Stromal cell of bone marrow (primary cell): ENCODE measurements at places on chromosomes 4 and X.

GRCh38 chr4:37715889-37716402, 29.8 kb upstream of the RELL1 start:
- DNase-seq: no peak

DNA sequence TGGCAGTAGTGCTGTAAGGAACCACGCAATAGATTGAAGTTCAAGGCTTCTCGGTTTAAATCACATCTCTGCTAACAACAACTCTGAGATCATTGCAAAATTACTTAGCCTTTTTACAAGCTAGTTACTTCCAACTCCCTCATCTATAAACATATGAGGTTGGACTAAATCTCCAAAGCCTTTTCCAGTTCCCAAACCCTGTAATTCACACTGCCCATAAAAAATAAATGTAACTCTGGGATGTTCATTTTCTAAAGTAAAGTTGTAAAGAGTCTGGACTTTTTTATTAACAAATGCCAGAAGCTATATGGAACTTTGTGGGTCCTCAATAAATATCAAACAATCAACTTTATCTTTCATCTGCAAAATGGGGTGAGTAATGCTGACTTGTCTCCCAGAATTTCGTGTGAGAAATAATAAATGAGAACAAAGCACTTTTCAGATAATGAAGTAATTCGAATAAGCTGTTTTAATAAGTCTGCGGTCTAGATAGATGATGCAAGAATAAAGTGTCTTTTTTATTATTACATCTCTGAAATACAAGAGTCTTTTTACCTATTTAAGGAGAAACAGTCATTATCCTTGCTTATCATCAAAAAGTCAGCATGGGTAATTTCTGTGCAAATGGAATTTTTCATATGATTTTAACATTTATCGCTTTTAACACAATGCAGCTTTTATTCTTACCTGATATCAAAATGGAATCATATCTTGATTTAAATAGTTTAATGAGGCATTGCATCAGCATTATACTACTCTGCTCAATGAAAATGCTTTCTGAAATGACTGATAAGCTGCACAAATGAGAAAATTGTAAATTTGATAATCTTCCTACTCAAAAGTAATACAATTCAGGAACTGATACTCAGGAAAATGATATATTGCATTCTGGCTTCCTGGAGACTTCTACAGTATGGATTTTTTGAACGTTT, 252.6 kb downstream of the BANK1 start:
- DNase-seq: no peak

- peak; percentile 2 for DNase-seq
Observed at GRCh38 chr4:32226204-32226603, 1506.0 kb downstream of the PCDH7 start.

- DNase-seq: no peak
Observed at GRCh38 chr4:80153874-80154544, 43.3 kb upstream of the PRDM8 start.

GRCh38 chrX:77975755-77976154, 6.3 kb upstream of the PGAM4 start:
- no peak for DNase-seq

DNA sequence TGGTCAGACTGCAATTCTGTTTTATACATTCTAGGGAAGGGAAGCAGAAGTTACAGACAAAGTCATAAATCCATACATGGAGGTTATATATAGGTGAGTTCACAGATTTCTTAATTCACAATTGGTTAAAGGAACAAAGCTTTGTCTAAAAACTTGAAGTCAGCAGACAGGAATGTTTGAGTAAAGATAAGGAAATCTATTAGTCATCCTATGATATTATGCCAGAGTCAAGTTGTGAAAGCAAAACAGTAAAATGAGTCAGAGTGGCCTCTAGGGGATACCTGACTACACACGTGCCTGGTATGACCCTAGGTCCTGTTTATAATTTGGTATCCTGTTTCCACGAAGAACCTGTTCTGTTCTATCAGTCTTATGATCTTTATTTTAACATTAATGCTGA, 31.5 kb downstream of the ACTRT1 start:
- DNase-seq: no peak

GRCh38 chr4:141501395-141501794, 135.0 kb upstream of the IL15 start:
- peak; percentile 34 for DNase-seq

DNA sequence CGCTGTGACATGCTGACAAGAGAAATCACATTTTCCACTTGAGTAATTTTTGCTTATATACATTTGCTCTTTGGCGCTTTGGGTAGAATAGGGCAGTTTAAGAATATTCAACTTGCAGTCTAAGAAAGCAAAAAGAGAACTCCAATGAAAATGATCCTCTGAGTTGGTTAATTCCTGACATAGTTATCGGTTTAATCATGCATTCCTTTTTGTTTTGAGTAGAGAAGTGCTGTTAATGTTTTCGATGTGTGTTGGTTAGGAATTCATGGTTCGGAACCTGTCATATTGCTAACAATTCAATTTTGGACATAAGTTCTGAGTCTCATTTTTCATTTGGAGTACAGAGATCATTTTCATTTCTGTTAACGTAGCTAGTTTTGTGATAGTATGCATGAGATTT, 700.6 kb upstream of the PITX2 start:
- peak; percentile 40 for DNase-seq

- no peak for DNase-seq
Observed at GRCh38 chr4:165379678-165380064, 863 bp downstream of the CPE start.

- DNase-seq: no peak
Observed at GRCh38 chr4:129645461-129645860, 549.5 kb downstream of the C4orf33 start.

DNA sequence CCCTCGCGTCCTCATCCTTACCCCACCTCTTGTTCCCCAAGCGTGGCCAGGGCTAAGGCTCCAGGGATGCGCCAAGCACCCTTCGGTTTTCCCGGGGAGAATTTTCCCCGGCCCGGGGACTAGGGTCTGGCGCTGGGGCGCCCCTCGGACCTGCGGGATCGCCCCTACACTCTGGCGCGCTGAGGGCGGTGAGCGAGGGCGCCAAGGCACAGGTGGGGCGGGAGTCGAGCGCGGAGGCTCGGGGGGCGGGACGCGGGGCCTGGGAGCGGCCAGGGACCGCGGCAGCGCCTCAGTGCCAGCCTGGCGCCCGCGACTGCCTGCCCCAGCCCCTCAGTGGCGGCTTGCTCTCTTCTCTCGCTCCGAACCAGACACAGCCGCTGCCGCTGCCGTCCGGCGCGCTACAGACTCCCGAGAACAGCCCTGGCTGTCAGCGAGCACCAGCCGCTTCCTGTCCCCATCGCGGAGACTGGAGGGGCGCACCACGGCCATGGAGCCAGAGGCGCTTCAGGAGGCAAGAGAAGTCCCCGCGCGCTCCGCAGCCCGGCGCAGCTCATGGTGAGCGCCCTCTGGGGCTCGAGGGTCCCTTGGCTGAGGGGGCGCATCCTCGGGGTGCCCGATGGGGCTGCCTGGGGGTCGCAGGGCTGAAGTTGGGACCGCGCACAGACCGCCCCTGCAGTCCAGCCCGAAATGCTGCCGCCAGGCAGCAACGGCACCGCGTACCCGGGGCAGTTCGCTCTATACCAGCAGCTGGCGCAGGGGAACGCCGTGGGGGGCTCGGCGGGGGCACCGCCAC, at the start of gene DRD5:
DRD5 (plus strand) TSS at position 292 of the 793 bp plus-strand sequence; CDS start at position 688, 396 bp downstream.
- no peak for DNase-seq

DNA sequence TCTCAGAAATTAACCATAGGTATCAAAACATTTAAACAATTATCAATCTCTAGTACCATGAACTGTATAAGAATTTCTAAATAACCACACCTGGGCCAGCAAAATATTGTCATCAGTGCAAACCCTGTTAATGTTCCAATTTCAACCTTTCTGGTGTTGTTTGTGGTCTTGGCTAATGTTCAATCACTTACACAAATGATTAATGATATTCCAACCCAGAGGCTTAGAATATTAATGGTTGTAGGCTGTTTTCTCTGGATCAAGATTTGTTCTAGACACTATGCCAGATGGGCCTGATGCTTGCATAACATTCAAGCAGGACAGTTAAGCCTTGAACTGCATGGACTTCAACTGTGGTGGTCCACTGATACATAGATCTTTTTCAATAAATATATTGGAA, 69.1 kb downstream of the HS3ST1 start:
- DNase-seq: no peak
